ENCODE measurements at places on chromosomes 16 and 17. TPM values are rescaled to one million over a fixed set of nuclear protein-coding genes. Genes with fewer than 3 reads are reported as not detected.

The NPIPB6 gene
- total RNA-seq, result 4.5 TPM

The KRT32 gene
- not detected for total RNA-seq

The NKD1 gene
- total RNA-seq, result 6.7 TPM

The PYDC1 gene
- not detected for total RNA-seq

The PERCC1 gene
- total RNA-seq, result not detected

The TPPP3 gene
- 0.64 TPM for total RNA-seq

The KRT36 gene
- not detected for total RNA-seq

The NPB gene
- total RNA-seq, result 1.8 TPM

The PABPN1L gene
- not detected for total RNA-seq

The PRSS27 gene
- 4.8 TPM for total RNA-seq

The SCGB1C2 gene
- not detected for total RNA-seq

The RNF222 gene
- total RNA-seq, result not detected

The CTRB2 gene
- not detected for total RNA-seq

The ALDOA gene
- 2,586 TPM for total RNA-seq

The SULT1A2 gene
- total RNA-seq, result 0.29 TPM

The C17orf67 gene
- total RNA-seq, result 1.5 TPM

The TEN1 gene
- 12.1 TPM for total RNA-seq

The NDUFAB1 gene
- total RNA-seq, result 106 TPM

The PRCD gene
- total RNA-seq, result 4.8 TPM

The GDPD3 gene
- 4.7 TPM for total RNA-seq

The TAC4 gene
- 1.6 TPM for total RNA-seq

The TBC1D3H gene
- not detected for total RNA-seq

The ALDH3A2 gene
- total RNA-seq, result 26.9 TPM

The IL34 gene
- 7.3 TPM for total RNA-seq

The GLTPD2 gene
- 0.88 TPM for total RNA-seq

The C1QTNF8 gene
- total RNA-seq, result 0.15 TPM

The KCNJ12 gene
- total RNA-seq, result 1.6 TPM

The STH gene
- total RNA-seq, result not detected

The MT1M gene
- not detected for total RNA-seq

The KRTAP17-1 gene
- 0.48 TPM for total RNA-seq

The MYCBPAP gene
- total RNA-seq, result 7.1 TPM

The PLEKHH3 gene
- 15.5 TPM for total RNA-seq
